NCI-H460 (cell line): ENCODE measurements at places on chromosomes 1 and 21.

DNA sequence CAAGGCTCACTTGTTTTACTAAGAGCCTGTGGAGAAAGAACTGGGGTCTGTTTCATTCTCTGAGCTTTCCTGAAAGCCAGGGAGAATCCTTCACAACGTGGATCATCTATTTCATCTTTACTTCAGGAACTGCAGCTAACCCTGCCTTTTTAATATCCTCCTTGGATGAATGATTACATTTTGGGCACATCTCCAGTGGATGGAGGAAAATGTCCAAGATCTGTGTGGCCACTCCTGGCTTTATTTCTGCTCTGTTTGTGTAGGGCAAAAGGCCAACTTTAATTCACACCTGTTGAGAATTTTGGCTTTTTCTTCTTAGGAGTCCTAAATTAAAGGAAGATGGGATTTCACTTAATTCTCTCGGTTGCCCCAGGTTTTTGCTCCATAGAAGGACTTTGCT lies 69.5 kb upstream of the CACNA1E start:
- DNase-seq = no peak

GRCh38 chr21:44958471-44959191 lies 18.8 kb downstream of the SLX9 start:
- no peak for DNase-seq

DNA sequence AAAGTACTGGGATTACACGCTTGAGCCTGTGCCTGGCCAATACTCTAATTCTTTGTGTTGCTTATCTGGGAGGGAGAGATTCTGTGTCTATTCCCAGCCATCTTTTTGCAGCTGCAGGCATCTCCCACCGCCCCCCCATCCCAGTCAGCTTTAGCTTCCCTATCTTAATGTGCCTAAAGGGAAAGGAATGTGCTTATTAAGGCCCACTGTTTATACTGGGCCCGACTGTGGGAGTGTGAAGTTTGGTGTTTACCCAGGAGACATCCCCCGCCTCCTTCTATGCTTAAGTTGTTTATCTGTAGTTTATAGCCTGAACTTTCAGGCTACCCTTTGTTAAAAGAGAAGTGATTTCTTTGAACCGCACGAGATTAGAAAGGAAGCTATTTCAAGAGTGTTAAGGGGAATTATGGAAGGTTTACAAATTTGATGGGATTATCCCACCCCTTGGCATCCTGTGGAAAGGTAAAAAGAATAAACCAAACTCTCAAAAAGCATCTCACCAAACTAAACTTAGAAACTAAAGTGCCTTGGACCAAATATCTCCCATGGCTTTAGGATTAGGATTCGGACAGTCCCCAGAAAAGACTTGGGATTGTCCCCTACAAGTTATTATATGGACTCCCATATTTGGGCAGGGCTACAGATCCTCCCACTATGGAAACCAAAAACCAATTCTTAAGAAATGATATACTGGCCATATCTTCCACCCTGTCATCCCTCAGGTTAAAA lies 25.5 kb upstream of the ZNF496 start:
- no peak for DNase-seq

GRCh38 chr1:212402666-212403321 lies 11.9 kb downstream of the PACC1 start:
- no peak for DNase-seq
